ENCODE measurements at places on chromosomes 1 and 21.

- no peak for DNase-seq
Measured at GRCh38 chr1:94098585-94099111, 22.3 kb downstream of the ABCA4 start.

- DNase-seq = no peak
Measured at GRCh38 chr21:44734026-44734745, 22.8 kb upstream of the TSPEAR start.

DNA sequence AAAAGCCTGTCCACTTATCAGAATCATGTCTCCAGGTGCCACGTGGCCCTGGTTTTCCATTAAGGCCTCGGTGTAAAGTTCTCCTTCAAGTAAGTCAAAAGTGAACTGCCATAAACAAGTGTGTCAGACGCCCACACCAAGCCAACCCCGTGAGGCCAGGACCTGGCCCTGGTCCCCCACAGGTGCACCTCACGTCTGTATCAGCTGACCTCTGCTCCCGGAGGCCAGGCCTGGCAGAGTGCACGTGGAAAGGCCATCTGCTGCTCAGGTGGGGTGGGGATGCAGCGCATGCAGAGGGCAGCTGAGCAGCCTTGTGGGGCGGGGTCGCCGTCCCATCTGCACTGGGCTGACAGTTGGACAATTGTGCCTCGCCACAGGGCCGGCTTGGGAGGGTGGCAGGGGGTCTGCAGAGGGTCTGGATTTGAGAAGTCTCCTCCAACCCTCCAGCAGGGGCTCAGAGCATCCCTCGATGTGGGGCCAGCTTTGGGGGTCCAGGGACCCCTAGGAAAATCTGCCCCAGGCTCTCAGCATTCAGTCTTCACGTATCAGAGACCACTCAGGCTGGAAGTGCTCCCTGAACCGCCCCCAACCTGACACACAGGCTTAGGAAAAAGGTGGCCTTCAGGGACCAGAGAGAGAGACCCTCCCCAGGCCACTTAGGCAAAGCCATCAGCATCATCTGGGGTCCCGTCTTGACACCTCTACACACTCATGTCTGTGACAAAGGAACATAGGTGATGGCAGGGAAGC lies 3.0 kb downstream of the SLC19A1 start:
- peak; percentile 24 for DNase-seq

GRCh38 chr1:236639686-236640085 lies 35.4 kb upstream of the HEATR1 start:
- DNase-seq = no peak

DNA sequence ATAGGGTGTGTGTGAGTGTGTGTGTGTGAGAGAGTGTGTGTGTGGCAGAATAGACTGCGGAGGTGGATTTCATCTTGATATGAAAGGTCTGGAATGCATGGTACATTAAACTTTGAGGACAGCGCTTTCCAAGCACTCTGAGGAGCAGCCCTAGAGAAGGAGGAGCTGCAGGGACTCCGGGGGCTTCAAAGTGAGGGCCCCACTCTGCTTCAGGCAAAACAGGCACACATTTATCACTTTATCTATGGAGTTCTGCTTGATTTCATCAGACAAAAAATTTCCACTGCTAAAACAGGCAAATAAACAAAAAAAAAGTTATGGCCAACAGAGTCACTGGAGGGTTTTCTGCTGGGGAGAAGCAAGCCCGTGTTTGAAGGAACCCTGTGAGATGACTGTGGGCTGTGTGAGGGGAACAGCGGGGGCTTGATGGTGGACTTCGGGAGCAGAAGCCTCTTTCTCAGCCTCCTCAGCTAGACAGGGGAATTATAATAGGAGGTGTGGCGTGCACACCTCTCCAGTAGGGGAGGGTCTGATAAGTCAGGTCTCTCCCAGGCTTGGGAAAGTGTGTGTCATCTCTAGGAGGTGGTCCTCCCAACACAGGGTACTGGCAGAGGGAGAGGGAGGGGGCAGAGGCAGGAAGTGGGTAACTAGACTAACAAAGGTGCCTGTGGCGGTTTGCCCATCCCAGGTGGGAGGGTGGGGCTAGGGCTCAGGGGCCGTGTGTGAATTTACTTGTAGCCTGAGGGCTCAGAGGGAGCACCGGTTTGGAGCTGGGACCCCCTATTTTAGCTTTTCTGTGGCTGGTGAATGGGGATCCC lies 18.3 kb upstream of the HDAC1 start:
- no peak for DNase-seq

DNA sequence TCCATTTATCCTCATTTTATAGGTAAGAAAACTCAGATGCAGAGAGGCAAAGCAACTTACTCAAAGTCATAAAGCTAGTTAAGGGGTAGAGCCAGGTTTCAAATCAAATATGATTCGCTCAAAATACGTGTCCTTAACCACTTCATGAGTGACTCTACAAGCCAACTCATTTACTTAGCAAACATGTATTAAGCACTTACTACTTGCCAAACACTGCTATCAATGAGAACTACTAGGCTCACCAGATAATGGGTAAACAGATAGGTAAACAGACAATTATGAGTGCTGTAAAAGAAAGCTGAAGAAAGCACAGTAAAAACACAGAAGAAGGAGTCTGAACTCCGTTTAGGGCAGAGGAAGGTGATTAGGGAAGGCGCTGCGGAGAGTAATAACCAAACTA lies 65.9 kb downstream of the WDR64 start:
- DNase-seq = no peak

GRCh38 chr1:120178799-120179756 lies 2.8 kb upstream of the SEC22B start:
- no peak for DNase-seq

GRCh38 chr1:17731460-17731859 lies 23.7 kb upstream of the ACTL8 start:
- DNase-seq = no peak

DNA sequence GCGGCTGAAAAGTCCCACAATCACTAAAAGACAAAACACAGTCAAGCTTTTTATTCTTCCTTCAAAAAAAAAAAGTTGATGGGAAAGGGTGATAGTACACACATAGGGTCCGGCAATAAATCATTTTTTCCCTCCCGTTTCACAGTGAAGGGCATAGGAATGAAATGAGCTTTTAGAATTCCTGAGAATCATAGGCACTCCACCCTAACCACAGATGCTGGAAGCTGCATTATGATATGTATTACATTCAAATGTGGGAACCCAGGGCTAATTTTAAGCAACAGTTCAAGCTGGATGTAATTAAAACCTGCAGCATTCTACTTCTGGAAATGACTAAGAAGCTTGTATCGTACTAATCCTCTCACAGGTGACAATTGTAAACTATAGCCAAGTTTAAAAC lies 75.7 kb upstream of the KCNJ15 start:
- DNase-seq = no peak

GRCh38 chr1:242546849-242547729 lies 22.6 kb upstream of the PLD5 start:
- no peak for DNase-seq

DNA sequence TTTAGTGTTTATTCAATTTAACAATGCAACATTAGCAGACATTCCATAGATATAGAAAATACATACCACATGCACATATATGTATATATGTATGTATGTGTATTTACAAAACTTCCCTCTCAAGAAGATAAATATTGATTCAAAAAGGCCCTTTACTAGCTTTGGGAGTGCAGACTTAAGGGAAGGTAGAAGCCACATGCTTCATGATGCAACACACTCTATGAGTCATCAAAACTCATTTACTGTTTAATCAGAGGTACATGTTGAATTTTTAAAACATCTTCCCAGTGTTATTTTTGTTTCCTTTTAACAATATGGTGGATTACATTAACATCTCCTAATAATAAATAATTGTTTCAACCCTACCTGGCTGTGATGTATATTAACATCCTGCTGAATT lies 61.4 kb upstream of the KIRREL1 start:
- DNase-seq = no peak

DNA sequence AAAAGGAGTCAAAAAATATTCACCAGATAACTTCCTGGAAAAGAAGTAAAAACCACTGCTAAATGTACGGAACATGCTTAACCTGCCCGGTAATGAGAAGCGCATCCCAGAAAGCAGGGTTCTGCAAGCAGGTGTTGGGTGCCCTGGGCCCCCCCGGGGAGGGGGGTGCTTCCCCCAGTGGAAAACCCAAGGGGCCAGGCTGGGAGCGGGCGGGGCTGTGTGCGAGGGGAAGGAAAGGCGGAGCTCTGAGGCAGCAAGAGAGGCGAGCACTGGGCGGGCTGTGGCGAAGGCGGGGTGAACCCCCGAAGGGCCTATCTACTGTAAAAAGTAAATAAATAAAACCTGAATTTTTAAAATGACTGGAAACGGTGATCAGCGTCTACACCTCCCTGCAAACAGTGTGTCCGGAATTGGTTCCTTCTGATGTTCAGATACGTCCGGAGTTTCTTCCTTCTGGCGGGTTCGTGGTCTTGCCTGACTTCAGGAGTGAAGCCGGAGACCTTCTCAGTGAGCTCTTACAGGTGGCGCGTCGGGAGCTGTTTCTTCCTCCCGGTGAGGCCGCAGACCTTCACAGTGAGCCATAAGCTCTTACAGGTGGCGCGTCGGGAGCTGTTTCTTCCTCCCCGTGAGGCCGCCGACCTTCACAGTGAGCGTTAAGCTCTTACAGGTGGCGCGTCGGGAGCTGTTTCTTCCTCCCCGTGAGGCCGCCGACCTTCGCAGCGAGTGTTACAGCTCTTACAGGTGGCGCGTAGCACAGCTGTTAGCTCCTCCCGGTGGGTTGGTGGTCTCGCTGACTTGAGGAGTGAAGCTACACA lies 13.4 kb downstream of the FTCD start:
- peak; percentile 24 for DNase-seq

Data from left cardiac atrium (tissue), 4 donors.